WTC11 (cell line): ENCODE measurements at places on chromosomes 1 and 21. TPM values are rescaled to one million over a fixed set of nuclear protein-coding genes. Genes with fewer than 3 reads are reported as not detected.

DNA sequence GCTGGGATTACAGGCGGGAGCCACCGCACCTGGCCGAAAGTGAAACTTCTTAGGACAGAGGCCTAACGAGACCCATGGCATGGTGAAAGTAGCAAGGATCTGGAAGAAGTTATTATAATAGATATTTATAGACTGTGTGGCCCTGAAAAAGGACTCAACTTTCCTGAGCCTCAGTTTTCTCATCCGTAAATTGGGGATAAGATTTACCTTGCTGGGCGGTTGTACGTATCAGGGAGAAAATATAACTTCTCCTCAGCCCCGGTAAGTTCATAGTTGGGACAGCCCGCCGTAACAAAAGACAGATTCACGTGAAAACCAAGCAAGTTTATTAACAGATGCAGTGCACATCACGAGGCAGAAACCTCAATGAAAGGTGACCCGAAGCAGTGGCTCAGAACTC lies 5.5 kb upstream of the PIK3CD start:
- no peak for DNase-seq

GRCh38 chr1:221429264-221429663 lies 312.6 kb downstream of the DUSP10 start:
- DNase-seq = no peak

DNA sequence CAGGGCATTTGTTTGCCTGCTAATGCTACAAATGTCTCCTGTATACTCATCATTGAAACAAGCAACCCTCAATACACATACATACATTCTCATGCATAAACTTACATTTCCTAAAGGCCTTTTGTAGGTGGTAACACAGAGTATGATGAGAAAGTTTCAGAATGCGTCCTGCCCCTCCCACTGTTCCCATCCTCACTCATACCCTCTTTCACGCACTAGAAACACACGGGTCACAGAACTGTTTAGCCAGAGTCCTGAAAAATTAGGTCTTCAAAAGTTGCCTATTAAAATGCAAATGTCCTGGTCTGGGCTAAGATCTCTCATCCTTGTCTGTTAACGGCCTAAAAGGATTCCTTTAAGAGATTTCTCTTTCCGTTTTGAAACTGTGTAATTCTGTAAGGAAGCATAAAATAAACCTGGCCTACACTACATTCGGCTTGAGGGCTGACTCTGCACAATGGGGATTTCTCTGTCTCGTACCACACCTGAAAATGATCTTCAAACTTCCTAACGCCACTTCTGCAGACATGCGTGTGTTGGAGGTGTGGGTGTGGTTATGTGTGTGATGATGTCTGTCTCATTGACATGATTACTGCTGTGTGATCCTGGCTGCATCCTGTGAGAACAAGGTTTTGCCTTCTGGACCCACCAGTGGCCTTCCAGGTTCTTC lies 5.3 kb upstream of the FCER1A start:
- no peak for DNase-seq

DNA sequence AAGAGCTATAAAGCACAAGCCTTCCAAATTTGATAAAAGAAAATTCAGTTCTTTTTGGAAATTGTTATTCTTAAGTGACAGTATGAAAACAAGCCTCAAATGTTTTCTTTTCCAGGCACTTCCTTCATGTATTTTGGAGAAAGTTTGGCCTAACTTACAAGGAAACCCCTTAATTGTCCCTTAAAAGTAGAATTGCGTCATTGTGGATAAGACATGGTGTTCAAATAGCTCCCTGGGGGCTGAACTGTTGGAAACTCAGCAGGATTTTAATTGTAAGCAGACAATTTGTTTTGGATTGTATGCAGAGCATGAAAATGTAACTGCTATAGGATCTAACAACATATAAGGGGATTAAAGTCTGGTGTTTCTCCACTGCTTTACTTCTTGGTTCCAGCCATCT lies 35.4 kb upstream of the FGGY start:
- no peak for DNase-seq

GRCh38 chr1:209587789-209588188 lies 4.3 kb downstream of the CAMK1G start:
- no peak for DNase-seq

- DNase-seq = no peak
Measured at GRCh38 chr1:19528438-19528837, 43.1 kb upstream of the CAPZB start.

DNA sequence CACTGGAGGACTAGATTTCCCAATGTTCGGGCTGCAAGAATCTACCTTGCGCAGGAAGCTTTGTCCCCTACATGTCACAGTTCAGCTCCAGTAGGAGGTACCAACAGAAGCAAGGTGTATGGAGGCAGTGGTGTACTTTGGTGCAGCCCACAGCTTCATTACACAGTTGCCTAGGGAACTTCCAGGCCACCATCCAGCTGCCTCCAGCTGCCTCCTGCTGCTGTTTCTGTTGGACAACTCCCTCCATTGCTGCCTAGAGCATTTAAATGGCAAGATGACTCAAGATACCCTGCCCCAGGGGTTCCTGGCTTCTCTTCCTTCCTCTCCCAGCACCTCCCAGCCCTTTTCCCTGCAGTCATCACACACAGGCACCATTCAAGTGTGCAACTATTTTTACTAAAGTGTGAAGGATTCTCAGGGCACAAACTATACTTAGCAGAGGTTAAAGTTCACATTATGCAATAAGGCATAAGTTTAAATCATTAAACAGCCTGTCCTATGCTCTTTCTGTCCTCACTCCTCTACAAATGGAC lies 39.0 kb upstream of the ATP1A1 start:
- DNase-seq = no peak

- DNase-seq = no peak
Measured at GRCh38 chr1:247096112-247096511, 8.0 kb downstream of the ZNF669 start.

GRCh38 chr1:31577515-31578192 lies 1.3 kb downstream of the TINAGL1 start:
- DNase-seq = no peak

DNA sequence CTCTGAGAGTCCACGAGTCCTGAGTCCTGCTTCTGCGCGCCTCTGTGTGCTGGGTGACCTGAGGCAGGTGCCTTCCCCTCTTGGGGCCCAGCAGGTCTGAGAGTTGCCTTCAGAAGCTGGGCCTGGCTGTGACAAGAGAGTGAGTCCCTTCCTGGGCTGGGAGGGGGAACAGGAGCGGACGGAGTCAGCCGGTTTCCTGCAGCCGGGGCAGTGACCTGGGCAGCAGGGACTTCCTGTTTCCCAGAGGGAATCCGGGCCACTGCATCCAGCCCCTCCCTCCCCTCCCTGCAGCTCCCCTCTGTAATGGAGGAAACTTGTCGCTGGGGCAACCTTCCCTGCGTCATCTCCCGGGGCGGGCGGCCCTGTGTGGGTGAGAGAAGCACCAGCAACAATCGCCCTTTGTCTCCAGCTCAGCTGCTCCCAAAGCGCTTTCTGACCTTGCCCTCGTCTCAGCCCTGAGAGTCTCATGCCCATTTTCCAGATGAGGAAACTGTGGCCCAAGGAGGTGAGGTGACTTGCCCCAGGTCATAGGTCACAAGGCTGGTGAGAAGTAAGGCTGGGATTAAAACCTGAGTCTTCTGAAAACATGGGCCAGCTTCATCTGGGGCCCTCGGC lies 61.1 kb downstream of the SDC3 start:
- peak; percentile 67 for DNase-seq

GRCh38 chr1:147605591-147605990 lies 64.3 kb downstream of the BCL9 start:
- no peak for DNase-seq

DNA sequence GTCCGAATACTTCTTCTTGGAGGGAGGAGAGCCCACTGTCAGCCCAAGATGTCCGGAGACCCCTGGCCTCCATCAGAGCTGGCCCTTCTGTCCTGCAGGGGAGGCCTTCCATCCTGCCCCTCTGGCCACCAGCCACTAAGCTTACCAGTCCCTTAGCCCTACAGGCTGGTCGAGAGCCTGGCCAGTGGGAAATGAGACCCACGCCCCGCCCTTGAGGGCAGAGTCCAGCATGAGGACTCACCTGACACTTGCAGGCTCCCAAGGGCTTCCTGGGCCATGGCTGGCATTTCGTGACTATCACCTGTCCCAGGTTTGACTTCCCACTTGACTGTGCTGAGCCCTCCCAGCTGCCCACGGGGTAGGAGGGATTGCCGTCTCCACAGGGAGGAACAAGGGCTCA lies 361.8 kb upstream of the VAMP3 start:
- DNase-seq = no peak

DNA sequence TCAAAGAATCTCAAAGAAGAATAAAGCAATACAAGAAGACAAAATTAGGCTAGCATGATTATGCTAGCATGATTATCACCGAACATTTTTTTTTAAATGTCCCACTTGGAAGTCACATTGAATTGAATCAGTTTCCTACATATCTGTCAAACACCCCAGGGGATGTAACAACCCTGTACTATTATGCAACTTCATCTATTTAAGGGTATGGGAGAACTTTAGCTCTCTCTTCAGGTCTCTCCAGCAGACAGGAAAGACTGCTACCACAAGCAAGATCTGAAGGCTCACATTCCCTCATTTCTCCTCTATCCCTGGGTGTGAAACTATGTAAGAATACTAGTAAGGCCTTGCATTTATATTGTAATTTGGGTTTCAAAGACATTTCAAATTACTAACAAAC lies 52.8 kb downstream of the EDEM3 start:
- DNase-seq = no peak

ANP32E gene
- total RNA-seq = 101 to 119 TPM (median 104 TPM) in 3 replicates

CYYR1 gene
- 25.3 to 29.3 TPM (median 28.6 TPM) in 3 replicates for total RNA-seq

GFI1 gene
- 0.18 to 0.46 TPM (median 0.35 TPM) in 3 replicates for total RNA-seq

KRTAP19-3 gene
- not detected in 3 replicates for total RNA-seq
